ENCODE measurements at places on chromosomes 1 and 21.
A peak's percentile ranks its signal among the peaks of the same experiment; 100 is the strongest.

DNA sequence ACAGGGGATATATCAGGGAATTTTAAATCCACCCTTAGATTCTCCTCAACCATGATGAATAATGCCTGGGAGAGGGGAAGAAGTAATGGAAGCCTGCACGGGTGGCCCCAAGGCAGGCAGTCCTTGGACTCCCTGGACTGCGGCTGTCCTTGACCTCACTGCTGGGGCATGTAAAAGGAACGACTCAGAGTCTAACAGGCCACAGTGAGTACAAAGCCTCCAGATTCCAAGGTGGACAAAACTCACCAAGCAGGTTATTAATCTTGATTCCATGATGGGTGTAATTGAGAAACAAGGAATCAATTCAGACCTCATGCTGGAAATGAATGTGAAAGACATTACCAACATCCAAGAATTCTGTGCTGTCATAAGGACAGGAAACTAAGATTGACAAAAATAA is 13.0 kb upstream of the ARHGAP29 start:
- no peak for DNase-seq

- DNase-seq: peak; percentile 42
Measured at GRCh38 chr21:45418301-45419071, 13.5 kb downstream of the COL18A1 start.

- no peak for DNase-seq
Measured at GRCh38 chr1:147717706-147718097, 42.7 kb downstream of the GJA5 start.

DNA sequence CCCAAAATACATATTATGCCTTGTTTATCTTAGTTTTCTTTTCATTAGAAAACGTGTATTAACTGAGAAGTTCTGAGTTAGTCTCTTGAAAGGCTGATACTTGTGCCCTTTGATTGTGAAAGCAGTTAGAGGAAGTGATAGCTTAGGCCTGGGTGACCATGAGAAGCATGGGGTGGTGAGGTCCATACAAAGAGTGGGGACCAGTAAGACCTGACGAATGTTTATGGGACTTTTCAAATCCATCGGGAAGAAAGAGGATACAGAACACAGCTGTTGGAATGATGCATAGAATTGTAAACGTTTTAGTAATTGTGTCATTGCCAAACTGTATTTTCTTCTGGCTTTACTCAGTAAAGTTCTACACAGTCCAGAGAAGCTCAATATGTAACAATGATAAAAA is 259.8 kb downstream of the LMO4 start:
- DNase-seq: no peak

DNA sequence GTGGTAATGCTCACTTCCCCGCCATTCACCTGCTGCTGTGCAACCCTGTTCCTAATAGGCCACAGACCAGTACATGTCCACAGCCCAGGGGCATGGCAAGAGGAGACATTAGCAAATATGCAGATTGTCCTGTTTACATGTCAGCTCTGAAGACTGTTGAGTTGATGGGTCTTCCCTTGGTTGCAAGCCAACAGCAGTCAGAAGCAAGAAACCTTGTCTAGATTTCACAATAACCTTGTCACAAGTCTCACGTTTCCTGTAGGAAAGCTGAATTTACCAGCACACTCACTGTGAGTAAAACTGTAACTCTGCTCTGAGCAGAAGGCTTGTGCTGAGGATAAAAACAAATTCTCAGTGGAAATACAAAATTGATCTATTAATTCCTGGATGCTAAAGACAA is 195.1 kb downstream of the HLX start:
- no peak for DNase-seq

GRCh38 chr21:18970416-18970815 is 566.8 kb upstream of the TMPRSS15 start:
- no peak for DNase-seq

DNA sequence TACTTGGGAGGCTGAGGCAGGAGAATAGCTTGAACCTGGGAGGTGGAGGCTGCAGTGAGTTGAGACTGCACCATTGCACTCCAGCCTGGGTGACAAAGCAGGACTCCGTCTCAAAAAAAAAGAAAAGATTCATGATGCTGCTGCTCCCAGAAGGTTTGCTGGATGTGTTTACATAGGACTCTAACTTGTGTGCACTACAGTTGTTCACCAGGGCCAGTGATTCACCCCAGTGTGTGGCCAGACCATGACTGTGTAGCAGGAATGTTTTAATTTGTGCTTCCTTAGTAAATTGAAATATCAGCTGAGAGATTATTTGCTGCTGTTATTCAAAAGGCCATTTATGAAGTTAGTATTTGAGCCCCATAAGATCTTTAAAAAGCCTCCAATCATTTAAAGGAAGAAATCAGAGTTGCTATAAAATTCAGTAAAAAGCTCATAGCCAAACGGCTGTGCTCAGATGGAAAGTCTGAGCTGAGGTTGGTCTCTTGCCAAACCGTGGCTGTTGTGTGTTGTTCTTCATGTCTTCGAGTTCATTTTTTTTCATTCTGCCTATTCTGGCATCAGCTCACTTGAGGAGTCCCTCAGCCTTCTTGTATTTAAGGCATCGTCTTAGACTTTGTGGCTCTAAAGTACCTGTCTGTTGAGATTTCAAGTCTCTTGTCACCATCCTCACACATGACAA is 18.1 kb upstream of the PGD start:
- DNase-seq: no peak

DNA sequence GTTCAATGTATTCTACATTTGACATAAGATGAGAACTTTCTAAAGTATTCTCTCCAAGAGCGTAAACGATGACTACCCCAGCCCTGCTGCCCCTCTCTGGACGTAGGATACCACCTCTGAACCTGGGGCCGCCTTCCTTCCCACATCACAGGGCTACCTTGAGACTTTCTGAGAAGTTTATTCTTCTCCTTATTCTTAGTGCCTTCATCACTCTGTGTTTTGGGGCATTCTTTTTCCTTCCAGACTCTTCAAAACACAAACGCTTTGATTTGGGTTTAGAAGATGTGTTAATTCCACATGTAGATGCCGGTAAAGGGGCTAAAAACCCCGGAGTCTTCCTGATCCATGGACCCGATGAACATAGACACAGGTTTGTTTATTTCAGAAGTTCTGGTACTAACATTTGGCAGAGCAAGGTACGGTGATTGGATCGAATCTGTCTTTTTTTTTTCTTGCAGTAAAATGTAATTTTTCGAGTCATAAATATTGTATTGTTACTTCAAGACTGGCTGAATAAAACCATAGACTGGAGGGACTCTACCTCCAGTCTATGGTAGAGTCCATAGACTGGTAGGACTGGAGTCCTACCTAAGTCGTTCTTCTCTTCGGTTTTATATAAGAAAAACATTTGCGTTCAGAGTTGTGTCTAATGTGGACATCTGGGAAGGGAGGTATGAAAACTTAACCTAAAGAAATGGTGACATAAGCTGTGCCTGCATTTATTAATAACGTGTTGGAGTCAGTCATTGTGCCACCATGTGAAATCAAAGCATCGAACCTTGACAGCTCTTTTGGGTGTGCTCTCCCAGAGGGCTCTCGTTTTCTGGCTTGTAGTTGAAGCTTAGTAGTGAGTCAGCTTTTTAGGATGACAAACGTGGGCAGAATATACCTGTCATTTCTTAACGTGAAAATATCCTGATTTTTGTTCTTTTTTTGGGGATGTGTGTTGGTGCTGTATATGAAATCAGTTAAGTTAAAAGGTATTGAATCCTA is 1.2 kb downstream of the MAN1A2 start:
- no peak for DNase-seq

GRCh38 chr1:116556289-116557006 is 14.4 kb downstream of the CD58 start:
- DNase-seq: no peak

- DNase-seq: peak; percentile 71
Measured at GRCh38 chr1:6984986-6985385, 199.7 kb downstream of the CAMTA1 start.

DNA sequence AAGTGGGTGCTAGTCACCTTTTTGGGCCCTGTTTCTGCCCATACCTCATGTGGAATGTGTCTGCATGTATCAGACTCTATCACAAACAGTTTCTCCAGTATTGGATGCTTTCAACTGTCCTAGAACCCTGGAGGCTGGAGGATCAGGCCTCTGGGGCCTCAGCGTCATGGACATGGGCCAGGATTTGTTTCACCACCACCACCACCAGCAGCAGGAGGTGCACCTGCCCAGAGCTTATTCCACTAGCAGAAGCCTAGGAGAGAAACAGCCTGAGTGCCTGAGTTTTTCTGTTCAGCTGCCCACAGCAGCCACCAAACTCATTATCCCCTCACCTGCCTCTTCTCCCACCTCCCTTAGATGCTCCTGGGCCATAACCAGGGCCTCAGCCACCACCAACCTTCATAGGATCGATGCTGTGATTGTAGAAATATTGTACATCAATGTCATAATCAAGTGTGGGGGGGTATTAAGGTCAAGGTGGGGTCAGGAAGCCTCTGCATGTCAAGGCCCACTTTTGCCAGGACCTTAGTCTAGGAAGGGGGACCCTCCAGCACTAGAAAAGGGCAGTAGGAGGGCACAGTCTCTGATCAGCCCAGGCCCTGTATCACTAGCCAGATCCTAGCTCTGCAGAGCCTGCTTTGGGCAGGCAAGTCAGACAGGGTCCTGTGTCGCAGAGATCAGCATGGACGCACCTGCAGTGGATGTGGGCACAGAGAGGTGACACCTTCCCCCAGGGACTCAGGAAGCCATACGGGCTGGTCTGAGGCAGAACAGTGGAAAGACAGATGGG is 9.3 kb downstream of the DMAP1 start:
- DNase-seq: no peak

DNA sequence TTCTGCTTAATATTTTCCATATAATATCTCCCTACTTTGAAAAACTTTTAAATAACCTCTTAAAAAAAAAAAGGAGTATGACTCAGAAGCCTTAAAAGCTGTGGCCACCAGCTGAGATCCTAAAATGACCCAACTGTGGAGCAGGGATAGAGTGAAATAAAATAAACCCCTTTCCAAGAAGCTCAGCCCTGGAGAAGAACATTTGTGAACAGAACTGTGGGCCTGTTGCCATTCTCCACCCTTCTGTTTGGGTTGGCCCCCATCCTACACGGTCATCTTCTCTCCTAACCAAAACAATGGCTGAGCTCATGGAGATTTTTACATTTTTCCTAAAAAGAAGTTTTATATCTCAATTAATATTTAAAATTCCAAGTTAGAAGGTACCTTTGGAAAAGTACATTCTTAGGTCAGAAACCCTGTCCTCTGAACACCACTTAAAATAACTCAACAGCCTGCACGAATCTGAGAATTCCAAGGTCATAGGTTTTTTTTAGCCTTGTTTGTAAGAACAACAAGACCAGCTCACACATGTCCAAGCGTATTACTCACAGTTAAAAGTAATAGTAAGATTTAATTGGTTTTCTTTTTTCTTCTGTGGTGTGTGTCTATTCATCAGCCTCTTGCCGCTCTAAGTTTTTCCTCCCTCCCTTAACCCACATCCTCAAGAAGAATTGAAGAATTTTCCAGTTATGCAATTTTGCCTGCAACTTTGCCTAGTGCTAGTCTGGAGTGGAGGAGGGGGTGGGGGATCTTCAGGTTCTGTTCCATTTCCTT is 107.7 kb upstream of the ERRFI1 start:
- no peak for DNase-seq

DNA sequence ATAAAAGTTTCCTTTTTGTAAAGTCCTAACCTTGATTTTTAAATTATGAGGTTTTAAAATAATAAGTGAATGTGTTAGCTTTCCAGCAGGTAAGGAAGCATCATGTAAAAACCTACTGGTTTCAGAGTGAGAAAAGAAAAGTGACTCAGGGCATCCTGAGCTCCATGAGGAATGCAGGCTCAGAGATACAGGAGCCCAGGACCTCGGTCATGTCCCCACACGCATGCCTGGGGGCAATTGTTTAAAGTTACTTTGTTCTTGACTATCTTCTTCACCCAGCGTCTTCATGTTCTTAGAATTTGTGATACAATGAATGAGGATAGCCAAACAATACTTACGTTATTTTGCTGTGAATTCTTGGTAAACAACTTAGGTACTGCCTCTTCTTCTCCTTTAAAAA is 117.4 kb upstream of the PLPPR5 start:
- DNase-seq: no peak

DNA sequence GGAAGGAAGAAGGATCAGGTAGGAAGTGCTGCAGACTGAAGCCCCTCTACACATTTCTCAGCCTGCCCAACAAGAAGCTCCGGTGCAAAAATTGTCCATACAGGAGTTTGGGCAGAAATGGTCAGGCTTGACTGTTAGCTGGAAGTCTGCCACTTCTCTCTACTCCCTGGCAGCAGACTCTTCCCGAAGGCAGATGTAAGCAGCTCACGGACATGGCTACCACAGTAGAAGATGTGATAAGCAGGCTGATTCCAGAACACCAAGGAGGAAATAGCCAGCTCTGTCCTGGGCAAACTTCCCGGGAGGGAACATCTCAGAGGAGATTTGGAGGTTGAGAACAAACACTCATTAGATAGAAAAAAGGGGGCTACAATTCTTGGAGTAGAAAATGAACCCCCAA is 52.6 kb downstream of the TRABD2B start:
- DNase-seq: no peak

- DNase-seq: peak; percentile 70
Measured at GRCh38 chr1:10888791-10889649, 92.6 kb upstream of the CASZ1 start.

DNA sequence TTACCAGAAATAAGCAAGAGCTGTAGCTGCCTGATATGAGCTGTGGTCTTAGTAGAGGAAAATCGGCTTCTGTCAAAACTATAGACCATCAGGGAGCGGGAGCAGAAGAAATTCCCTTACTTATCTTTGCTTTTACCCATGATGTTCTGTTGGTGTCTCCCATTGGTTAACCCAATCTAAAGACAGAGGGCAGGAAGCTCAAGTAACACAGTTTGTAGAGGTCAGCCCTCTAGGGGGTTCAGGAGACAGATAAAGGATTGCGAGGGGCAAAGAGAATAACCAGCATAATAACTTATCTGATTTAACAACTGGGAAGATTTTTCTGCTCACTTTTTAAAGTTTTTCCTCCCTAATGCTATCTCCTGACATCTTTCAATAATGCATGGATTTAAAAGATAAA is 142.4 kb downstream of the NTMT2 start:
- DNase-seq: no peak

DNA sequence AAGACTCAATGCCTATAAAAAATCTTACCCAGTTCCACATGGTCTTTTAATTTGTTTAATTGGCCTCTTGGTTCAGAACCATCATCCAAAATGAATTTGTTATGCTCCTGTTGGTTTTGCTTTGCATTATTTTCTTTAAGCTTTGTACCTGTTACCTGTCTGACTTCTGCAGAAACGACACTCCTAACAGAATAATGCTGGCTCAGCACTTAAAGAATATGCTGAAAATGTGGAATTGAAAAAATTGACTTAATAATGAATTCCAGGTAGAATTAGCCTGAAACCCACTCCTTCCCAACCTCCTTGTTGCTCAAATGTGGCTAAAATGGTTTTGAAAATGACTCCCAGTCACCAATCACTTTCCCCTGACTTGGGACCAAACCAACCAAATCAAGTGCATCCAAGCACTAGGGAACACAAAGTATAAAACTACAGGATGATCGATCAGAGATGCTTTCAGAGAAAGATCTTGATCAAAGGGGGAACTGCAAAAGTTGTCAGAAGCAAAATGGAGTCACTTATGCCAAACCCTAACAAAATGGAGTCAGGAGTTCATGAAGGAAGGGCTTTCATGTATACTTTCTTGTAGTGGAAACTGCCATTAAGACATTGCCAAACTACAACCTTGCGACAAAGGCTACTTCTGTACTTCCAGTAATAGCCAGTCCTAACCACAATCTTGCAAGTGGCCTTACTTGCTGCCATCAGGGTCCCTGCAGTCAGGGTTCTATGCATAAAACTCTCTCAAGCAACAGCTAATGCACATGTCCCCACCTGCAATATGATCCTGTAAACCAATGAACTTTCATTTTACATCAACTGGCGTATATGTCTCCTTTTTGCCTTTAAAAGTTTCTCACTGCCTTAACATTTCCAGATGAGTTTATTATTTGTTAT is 5.4 kb downstream of the GBP7 start:
- DNase-seq: no peak

GRCh38 chr1:156727926-156728598 is at the start of gene METTL25B:
Gene METTL25B, plus strand, starts transcription at chr1:156728469. Its CDS starts 636 bp downstream, at chr1:156729105.
- peak; percentile 92 for DNase-seq

All from endodermal cell (in vitro differentiated cells).